ENCODE measurements at places on chromosomes 2 and 18. TPM values are rescaled to one million over a fixed set of nuclear protein-coding genes. Genes with fewer than 3 reads are reported as not detected.

GAL3ST2 gene
- total RNA-seq: 0.22 TPM

PROKR1 gene
- total RNA-seq: not detected

IGFBP5 gene
- 0.14 TPM for total RNA-seq

SESTD1 gene
- 10.4 TPM for total RNA-seq

SP140 gene
- 61.4 TPM for total RNA-seq

ARMC9 gene
- 2.5 TPM for total RNA-seq

DNA sequence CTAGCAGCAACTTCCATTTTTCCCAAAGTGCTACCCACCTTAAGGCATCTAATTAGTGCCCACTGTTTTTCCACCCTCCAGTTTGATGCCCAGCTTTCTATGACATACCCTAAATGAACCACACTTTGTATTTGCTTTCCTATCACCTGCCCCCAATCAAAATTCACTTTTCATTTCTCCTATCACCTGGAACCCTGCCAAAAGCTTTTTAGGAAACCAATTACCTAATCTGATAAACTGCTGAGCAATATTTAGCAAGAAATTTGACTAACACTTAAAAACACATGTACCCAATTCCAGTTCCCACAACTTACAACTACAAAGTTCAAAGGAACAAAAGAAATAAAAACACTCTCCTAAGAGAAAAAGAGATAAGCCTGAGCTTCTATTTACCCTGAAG lies 71.7 kb downstream of the IKZF2 start:
- no peak overlapping the region for H3K4me3 ChIP-seq
- peaks cover 10% of the 10 kb centered on the region for H3K4me1 ChIP-seq
- H3K27ac ChIP-seq: no peak overlapping the region
- H3K27me3 ChIP-seq: peaks cover 7% of the 10 kb centered on the region

- no peak overlapping the region for H3K27ac ChIP-seq
- no peaks in the 10 kb centered on the region for H3K36me3 ChIP-seq
- no peak for DNase-seq
- no peaks in the 10 kb centered on the region for H3K4me1 ChIP-seq
These were observed 127.8 kb downstream of the FMNL2 start for GRCh38 chr2:152462779-152463178.

DNA sequence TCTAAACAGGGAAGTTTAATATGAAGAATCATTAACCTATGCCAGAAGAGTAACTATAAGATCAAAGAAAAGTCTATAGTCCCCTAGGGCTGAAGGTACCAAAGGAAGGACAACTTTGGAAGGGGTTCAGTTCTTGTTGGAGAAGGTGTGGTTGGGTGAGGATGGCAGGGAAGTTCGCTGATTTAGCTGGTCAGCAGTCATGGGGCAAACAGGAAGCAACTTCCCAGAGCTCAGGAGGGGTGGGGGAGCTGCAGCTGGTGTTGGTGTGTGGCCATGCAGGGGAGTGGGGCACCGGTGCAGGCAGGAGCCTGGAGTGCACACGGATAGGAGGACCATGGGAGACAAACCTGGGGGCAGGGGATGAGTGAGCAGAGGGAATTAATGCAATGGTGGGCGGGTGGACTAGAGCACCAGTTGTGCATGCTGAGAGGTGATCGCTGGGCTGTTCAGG lies 34.0 kb downstream of the FHOD3 start:
- no peaks in the 10 kb centered on the region for H3K36me3 ChIP-seq
- H3K4me1 ChIP-seq: no peaks in the 10 kb centered on the region
- H3K27ac ChIP-seq: no peak overlapping the region
- H3K27me3 ChIP-seq: peaks cover 5% of the 10 kb centered on the region

GRCh38 chr18:35345460-35345921 lies 1.3 kb upstream of the ZNF24 start:
- peaks cover 3% of the 10 kb centered on the region for H3K27me3 ChIP-seq
- no peak for DNase-seq
- peaks cover 1% of the 10 kb centered on the region for H3K36me3 ChIP-seq
- peaks cover 17% of the 10 kb centered on the region for H3K4me1 ChIP-seq

GRCh38 chr2:71834796-71835195 lies 312.9 kb downstream of the CYP26B1 start:
- no peaks in the 10 kb centered on the region for H3K36me3 ChIP-seq
- no peaks in the 10 kb centered on the region for H3K4me1 ChIP-seq
- no peak overlapping the region for H3K27ac ChIP-seq

GRCh38 chr18:48923746-48924629 lies 26.8 kb downstream of the SMAD7 start:
- H3K36me3 ChIP-seq: peaks cover 37% of the 10 kb centered on the region
- peaks cover 67% of the 10 kb centered on the region for H3K4me1 ChIP-seq
- H3K4me3 ChIP-seq: peak overlapping the region; percentile 85
- no peaks in the 10 kb centered on the region for H3K27me3 ChIP-seq
- no peak for DNase-seq

GRCh38 chr2:45275806-45276205 lies 266.6 kb upstream of the SIX2 start:
- no peak for DNase-seq
- no peak overlapping the region for H3K27ac ChIP-seq
- H3K4me1 ChIP-seq: peaks cover 7% of the 10 kb centered on the region
- H3K4me3 ChIP-seq: no peak overlapping the region

DNA sequence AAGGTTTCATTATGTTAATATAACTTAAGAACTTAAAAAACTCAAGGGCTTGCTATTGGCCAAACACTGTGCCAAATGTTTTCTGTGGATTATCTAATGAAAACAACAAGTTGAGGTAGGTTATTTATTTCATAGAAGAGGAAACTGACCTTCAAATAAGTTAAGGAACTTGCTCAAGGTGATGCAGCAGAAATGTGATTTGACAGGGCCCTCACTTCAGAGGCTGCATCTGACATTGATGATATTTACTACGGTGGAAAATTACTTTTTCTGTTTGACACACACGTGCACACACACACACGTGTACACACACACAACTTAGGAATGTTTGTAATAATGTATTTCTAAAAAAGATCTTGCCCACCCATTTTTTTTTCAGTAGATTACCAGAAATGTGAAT lies 137.2 kb upstream of the CXCR4 start:
- H3K27ac ChIP-seq: no peak overlapping the region
- H3K36me3 ChIP-seq: no peaks in the 10 kb centered on the region
- no peak overlapping the region for H3K4me3 ChIP-seq
- DNase-seq: no peak

GRCh38 chr18:48851599-48851960 lies 99.2 kb downstream of the SMAD7 start:
- H3K36me3 ChIP-seq: peaks cover 1% of the 10 kb centered on the region
- no peaks in the 10 kb centered on the region for H3K27me3 ChIP-seq
- H3K4me1 ChIP-seq: peaks cover 40% of the 10 kb centered on the region
- H3K27ac ChIP-seq: peak overlapping the region; percentile 64
- no peak for DNase-seq

DNA sequence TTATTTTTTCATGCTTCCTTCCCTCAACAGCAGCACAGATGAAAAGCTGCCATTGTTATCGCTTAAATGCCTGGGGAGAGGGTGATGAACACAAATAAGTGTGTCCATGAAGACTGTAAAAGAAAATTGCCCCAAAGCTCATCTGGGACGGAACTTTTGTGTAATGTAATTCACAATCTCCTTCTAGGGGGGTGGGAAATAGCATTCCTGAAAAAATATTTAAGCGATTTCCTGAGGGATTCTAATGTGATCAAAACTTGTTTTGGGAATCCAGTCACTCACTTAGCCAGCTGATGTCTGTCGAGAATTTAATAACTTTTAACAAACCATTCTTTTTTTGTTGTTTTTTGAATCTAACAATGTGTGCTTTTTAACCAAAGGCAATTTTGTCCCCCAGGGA lies 427.9 kb downstream of the PLCL1 start:
- no peak overlapping the region for H3K27ac ChIP-seq
- no peaks in the 10 kb centered on the region for H3K36me3 ChIP-seq
- peaks cover 21% of the 10 kb centered on the region for H3K27me3 ChIP-seq
- DNase-seq: no peak

GRCh38 chr2:148553332-148553887 lies 91.1 kb upstream of the EPC2 start:
- H3K27ac ChIP-seq: no peak overlapping the region
- peaks cover 5% of the 10 kb centered on the region for H3K36me3 ChIP-seq
- H3K27me3 ChIP-seq: no peaks in the 10 kb centered on the region
- H3K4me3 ChIP-seq: no peak overlapping the region
- no peak for DNase-seq

DNA sequence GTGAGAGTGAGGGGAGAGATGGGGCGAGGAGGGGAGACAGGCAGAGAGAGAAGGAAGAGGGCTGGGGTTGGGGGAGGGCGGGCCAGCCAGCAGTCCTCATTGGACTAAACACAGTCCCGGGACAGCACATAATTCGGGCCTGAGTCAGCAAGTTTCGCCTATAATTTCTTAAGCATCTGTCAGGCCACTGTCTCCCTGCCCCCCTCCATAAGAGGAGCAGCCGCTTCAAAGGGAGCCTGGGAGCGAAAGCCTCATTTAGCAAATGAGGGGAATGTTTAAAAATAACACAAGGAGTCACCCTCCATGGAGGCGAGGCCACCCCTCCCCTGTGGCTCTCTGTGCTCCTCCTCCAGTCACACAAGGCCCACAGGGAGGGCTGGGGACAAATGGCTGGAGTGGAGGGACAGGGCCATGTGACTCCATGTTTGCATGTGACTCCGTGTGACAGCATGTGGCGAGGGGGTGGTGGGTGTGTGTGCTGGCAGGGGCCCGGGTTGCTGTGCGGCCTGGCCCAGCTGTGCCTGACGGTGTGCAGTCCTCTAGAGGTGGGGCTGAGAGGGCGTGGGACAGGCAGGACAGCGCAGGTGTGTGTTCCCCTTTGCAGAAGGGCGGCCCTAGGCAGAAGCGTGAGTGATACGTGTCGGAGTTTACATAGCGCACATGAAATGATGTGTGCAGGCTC lies 162.4 kb downstream of the CELF4 start:
- H3K27me3 ChIP-seq: no peaks in the 10 kb centered on the region
- H3K36me3 ChIP-seq: no peaks in the 10 kb centered on the region
- DNase-seq: no peak
- no peak overlapping the region for H3K4me3 ChIP-seq
- no peak overlapping the region for H3K27ac ChIP-seq

GRCh38 chr18:44636241-44636640 lies 44.4 kb upstream of the SETBP1 start:
- H3K4me1 ChIP-seq: no peaks in the 10 kb centered on the region
- H3K4me3 ChIP-seq: no peak overlapping the region
- H3K27me3 ChIP-seq: peaks cover 16% of the 10 kb centered on the region
- no peak overlapping the region for H3K27ac ChIP-seq

DNA sequence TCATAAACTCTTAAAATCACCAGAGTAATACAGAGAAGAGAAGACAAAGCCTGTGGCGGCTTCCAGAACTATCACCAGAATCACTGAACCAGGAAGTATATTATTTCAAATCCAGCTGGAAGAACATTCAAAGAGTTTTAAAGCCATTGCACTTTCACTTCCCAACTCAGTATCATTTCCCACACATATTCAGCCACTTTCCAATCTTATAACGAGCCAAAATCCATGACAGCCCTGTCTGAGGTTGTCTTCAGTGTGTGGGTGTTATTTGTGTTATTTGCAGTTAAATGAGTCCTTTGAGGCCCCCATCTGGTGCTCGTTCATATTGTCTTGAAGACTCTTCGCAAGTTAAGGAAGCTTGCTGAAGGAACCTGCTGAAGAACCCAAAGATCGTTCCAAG lies 559.9 kb downstream of the TSN start:
- H3K36me3 ChIP-seq: no peaks in the 10 kb centered on the region
- H3K4me3 ChIP-seq: no peak overlapping the region
- no peaks in the 10 kb centered on the region for H3K27me3 ChIP-seq
- DNase-seq: no peak
- no peaks in the 10 kb centered on the region for H3K4me1 ChIP-seq
- H3K27ac ChIP-seq: no peak overlapping the region

All from activated naive CD8-positive, alpha-beta T cell treated with anti-CD3 and anti-CD28 coated beads, Interleukin-2, amount 10 ng/mL, durations not matched to agents 7 days and 5 days (primary cell).